ENCODE measurements at places on chromosomes 1 and 21.

GRCh38 chr1:206772243-206772937, at the start of gene IL10:
Gene IL10, minus strand, starts transcription at chr1:206772494. Its CDS starts 59 bp downstream, at chr1:206772435.
- no peak for DNase-seq

DNA sequence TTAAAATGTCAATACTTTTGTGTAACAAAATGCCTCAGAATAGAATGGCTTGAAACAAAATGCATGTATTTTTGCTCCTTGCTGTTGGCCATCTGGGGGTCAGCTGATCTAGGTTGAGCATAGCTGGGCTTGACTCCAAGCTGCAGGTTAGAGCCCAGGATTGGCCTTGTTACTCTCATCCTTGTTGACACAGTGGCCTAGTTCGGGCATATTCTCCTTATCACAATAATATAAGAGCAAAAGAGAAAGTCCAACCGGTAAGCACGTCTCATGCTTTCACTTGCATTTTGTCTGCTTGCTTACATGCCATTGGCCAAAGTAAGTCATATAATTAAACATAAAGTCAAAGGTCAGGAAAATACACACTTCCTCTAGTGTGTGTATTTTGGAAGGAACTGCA, 456.2 kb downstream of the KCNT2 start:
- DNase-seq: no peak

- peak; percentile 64 for DNase-seq
Observed at GRCh38 chr1:197178998-197179397, 32.5 kb upstream of the ASPM start.

GRCh38 chr21:16196001-16196400, 466.2 kb downstream of the USP25 start:
- DNase-seq: no peak

DNA sequence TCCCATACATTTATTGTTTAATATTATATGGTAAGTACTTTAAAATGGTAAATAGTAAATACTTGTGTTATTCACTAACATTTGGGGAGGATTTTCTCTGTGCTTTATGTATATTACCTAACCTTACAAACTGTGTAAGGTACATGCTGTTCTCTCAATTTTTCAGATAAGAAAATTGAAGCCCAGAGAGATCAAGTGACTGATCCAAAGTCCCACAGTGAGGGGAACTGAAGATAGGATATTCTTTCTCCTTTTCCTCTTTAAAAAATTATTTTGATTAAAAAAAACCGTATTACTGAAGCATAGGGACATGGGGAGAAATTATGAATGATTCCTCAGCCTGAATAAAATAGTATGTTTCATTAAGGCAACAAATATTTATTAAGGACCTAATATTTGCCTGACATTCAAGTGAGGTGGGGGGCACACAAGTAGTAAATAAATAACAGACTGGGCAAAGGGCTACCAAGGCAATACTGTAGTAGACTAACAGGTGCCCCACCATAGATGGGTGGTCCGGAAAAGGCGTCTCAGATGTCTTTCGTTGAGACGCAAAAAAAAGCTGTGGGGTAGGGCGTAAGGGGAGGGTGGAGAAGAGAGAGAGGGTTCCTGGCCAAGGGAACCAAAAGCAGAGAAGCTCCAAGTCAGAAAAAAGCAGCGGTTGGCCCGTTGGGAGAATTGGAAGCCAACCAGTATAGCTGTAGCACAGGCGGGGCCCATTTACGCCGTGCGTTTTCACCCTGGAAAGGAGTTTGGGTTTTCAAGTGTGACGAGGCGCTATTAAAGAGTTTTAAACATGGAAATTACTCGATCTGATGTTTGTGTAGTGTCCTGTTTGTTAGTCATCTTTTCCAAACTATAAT, 944 bp upstream of the AGO3 start:
- DNase-seq: peak; percentile 41

- DNase-seq: no peak
Observed at GRCh38 chr1:22645931-22646330, 2.5 kb downstream of the C1QC start.

- DNase-seq: peak; percentile 45
Observed at GRCh38 chr1:165857046-165857801, 29.8 kb downstream of the UCK2 start.

- peak; percentile 64 for DNase-seq
Observed at GRCh38 chr1:29237129-29237821, 953 bp downstream of the PTPRU start.
